ENCODE measurements at places on chromosomes 7 and 10.

GRCh38 chr7:98354052-98354451, 46.8 kb downstream of the BAIAP2L1 start:
- no peak for DNase-seq

DNA sequence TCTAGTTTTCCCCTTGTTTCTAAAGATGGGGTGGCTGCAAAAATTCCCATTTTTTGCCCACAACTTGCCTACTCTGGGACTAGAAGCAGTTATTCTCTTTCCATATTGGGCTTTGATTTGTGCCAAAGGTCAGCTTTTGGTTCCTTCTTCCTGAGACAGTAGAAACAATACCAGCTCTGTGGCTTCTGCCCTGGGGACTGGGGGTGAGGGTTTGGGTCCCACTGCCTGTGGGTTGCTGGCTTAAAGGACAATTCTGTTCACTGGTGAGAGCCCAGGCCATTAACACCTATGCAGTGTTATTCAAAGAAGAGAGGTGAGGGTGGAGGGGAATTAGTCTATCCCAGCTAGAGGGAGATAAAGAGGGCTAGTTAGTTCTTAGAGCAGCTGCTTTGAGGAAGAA, 171.5 kb downstream of the CPEB3 start:
- no peak for DNase-seq

GRCh38 chr7:137097111-137097510, 228.7 kb downstream of the CHRM2 start:
- no peak for DNase-seq

DNA sequence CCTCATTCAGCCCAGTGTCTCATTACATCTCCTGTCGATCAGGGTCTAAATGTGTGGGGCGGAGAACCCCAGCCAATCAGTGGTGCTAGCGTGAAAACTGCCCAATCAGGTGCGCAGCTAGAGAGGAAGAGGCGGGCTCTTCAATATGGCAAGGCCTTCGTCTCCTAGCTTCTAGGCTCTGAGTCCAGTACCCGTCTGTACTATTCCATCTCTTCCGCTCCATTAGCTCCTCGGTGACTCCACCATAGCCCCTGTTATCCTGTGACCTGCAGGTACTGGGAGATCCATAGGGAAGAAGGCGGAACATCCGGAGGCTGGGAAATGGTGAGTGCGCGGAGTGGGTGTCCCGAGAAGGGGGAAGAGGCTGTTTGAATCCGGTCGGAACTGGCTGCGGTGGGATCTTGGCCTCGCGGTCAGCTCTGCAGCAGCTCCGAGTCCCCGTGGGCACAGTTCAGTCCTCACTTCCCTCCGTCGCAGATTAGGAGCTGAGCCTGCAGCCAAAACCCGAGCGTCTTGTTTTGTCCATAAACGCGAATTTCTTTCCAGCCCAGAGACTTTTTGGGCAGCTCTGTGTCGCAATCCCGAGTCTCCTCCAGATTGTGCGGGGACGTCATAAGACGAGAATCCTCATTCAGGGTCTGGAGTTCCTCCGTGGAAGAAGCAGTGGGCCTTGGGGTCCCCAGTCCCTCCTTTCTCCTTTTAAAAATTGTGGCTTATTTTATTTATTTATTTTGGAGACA, at the start of gene ZNF727:
TSS of gene ZNF727 (plus strand) at position 134 of the 740 bp plus-strand sequence. CDS start at position 322, 188 bp downstream.
- DNase-seq: peak; percentile 27

DNA sequence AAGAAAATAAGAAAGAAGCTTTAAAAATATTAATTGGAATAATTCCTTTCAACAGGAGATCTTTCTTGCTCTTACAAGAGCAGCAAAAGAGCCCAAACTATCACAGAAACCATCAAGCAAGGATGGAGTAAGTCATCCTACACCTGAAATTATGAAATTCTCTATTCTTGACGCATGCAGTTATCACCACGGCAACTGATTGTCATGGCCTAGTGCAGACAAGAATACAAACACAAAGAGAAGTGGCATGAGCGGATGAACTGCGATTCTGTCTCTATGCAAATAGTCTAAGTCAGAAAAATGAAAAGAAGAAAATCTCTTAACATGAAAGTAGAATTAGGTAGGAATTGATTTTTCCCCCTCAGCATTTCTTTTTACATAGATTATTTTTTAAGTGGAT, 54.8 kb upstream of the SLC35B4 start:
- DNase-seq: no peak

- peak; percentile 12 for DNase-seq
These were observed 175.4 kb downstream of the GNAI1 start for GRCh38 chr7:80309971-80310549.
